Central memory CD4-positive, alpha-beta T cell (primary cell): ENCODE measurements at places on chromosomes 6 and 20.

- DNase-seq = no peak
Measured at GRCh38 chr20:36344517-36345132, 38.5 kb downstream of the DLGAP4 start.

DNA sequence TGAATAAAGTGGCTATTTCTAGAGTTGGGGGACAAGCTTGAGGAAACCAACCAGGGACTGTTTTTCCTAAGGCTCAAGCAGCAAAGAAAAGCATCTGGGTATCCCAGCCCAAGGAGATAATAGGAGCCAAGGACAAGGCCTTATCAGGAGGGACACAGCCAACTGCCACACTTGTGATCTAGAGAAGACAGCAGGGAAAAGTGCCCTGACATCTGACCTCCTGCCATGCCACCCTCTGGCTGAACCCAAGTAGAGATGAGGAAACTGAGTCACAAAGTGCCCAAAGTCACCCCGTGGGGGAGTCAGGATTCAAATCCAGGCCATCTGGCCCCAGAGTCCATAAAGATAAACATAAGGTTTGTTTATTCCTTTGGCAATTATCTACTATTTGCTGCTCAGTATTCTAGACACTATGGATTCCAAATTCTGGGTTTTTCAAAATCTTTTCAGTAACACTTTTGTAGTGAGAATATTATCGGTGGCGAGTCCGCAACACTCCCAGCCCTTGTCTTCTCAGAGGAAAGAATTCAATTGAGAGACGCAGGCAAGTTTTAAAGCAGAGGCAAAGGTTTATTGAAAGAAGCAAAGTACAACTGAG, 3.5 kb upstream of the LBP start:
- no peak for DNase-seq

- no peak for DNase-seq
Measured at GRCh38 chr6:46080111-46080510, 49.7 kb upstream of the ENPP4 start.

DNA sequence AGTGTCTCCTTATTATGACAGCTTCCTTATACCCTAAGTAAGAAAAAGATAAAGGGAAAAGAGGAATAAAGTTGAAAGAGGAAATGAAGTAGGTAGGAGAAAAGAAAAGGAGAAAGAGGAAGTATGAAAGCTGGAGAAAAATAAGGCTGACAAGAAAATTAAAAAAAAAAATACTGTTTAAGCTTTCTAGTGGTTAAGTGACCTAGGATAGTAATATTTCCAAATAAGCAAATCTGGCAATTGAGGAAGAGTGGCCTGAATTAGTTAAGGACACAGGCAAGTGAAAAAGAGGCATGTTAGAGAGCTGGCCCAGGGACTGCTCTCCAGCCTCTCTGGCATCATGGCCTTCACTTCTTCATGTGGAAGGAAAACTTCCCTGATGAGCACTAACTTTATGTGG, 76.5 kb upstream of the ADGRF1 start:
- no peak for DNase-seq

DNA sequence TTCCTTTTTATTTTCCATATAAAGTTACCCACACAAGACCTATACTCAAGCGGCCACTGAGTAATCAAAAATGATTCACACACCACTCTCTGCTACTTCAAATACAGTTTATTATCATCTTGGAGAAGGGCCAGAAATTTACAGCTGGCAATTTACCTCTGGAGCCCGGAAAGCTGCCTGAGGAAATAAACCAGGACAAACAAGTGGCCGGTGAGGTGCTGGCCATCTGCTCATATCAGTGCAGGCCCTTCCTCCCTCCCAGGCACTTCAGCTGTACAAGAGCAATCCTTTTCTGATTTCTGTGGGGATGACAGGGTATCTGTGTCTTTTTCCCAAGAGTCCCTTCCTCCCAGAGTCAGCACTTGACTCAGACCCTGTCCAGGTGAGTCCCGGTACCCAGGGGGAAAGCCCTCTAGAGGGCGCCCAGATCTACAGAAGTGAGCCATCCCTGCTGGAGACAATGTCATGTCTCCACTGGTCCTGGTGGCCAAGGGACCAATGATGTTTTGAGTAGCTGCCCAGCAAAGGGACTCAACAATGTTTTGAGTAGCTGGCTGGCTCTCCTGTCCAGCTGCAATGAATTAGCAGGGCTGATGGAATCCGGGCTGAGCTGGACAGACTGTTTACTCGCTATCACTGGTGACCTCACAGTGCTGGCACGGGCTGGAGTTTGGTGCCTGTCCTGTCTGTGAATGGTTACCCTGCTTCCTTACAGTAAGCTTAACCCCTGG, 23.6 kb downstream of the LRP11 start:
- peak; percentile 9 for DNase-seq

DNA sequence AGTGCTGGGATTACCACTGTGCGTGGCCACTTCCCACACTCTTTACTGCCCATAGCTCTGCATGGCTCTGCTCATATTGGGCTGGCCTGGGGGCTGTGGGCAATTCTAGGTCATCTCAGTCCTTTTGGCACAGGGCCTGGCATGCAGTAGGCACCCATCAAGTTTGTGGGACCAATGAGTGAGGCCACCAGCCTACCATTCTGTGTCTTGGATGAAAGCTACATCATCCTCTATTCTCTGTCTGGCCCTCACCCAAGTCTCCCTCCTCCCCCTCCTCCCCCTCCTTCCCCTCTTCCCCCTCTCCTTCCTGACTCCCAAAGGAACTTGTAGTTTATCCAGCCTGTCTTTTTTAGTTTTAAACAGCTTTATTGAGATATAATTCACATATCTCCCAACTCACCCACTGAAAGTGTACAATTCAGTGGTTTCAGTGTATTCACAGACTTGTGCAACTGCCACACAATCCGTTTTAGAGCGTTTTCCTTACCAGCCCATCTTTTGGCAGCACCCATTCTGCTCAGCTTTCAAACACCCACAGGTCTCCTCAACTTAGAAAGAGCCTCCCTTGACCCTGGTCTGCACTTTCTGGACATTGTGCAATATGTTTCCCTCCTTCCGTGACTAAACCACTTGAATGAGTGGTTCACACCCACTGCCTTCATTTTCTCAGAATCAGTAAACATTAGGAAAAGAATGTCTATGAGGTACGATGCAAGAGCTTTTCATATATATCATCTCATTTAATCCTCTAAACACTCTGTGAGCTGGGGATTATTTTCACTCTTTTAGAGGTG, 21.5 kb upstream of the MRPS18A start:
- DNase-seq = no peak

DNA sequence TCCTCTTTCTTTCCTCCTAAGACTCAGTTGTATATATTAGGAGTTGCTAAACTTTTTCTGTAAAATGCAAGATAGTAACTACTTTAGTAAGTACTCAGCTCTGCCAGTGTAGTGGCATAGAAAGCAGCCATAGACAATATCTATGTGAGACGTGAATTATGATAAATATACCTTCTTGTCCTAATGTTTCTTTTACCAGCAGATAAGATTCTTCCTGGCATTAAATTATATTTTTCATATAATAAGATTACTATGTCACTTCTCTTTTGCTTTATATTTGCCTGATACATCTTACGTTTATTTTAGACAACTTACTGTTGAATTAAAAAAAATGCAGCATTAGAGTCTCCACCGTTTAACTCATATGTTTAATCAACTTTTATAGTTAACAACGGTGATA, 51.7 kb downstream of the HDGFL1 start:
- DNase-seq = no peak

DNA sequence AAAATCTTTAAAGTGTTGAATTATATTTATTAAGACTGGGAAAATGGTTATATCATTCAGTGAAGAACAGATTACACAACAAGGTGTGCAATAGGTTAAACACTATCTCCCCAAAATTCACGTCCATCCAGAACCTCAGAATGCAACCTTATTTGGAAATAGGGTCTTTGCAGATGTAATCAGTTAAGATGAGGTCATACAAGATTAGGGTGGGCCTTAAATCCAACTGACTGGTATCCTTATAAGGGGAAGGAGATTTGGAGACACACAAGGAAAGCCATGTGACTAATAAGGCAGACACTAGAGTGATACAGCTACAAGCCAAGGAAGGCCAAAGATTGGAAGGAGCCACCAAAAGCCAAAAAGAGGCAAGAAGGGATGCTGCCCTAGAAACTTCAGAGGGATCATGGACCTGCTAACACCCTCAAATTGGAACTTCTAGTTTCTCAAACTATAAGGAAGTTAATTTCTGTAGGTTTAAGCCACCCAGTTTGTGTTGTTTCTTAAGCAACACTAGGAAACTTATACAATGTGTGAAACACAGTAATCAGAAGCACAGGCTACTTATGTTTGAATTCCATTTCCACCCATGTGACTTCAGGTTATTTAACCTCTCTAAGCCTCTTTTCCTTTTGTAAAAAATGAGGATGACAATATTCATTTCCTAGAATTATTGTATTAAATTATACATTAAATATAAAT, 16.9 kb downstream of the ILRUN start:
- no peak for DNase-seq

GRCh38 chr20:33267701-33268100, 15.3 kb upstream of the BPIFB1 start:
- DNase-seq = no peak

GRCh38 chr6:31396422-31397152, 6.8 kb upstream of the MICA start:
- peak; percentile 78 for DNase-seq

DNA sequence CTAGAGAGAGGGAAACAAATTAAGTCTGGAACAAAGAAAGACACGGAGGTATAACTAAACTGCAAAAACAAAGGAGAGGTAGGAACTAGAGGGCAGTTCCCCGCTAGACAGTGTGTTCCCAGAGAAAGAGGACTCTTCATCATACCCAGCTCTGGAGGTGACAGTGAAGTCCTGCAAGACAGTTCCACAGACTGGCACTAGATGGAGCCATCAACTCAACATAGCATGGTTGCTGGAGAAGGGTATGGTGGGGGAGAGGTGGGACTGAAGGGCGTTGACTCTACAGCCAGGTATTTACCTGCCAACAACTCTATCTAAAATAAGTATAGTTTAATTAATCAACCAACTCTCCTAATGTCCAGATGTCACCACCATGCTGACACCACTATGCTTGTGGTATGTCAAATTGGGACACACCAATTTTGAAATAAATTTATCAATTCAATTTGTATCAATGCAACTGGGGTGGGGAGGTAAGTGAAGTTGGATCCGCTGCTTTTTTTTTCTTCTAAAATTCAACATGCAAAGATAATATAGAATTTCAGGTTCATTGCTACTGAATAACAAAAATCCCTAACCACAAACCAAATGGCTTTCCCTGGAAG, 9.7 kb downstream of the BACH2 start:
- peak; percentile 18 for DNase-seq

- DNase-seq = no peak
Measured at GRCh38 chr6:38212579-38212978, 393.1 kb downstream of the ZFAND3 start.

GRCh38 chr20:5279661-5280060, 37.1 kb downstream of the PROKR2 start:
- DNase-seq = no peak

DNA sequence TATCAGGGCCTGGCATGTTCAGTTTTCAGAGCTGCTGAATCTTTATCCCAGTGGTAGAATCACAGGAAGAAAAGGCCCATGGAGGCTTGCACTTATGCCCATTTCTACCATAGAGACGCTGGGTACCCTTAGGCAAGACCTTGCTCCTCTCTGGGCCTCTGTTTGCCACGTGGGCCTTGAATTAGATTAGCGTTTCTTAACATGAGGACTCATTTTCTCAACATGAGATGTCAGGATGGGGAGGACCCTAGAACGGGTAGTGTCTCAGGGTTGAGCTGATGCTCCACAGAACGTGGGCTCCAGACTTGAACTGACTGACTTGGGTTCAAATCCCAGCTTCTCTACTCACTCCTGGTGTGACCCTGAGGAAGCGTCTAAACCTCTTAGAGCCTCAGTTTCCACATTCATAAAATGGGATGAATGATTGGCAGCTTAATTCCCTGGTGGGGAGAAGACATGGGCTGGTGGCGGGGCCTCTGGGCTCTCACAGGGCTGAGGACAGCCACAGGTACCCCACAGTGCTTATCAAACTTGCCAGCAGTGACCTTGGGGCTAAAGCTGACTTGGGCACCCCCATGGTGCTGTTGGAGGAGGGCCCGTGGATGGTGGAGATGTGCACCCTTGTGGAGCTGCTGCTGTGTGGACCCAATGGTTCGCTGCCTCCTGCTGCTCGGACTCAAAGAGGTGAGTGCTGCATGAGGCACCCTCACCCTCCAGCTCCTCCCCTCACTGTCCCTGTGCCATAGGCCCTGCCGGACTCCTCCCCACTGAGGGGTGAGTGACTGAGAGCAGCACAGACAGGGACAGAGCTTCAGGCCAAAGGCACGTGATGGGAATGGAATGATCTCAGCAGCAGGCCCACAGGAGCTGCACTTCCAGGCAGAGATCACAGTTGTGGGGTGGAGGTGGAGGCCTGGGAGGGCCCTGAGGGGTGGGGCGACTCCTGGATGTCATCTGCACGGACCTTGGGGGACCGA, 28.2 kb downstream of the SUN5 start:
- DNase-seq = no peak

GRCh38 chr20:5181492-5181891, 54.7 kb downstream of the CDS2 start:
- DNase-seq = no peak

DNA sequence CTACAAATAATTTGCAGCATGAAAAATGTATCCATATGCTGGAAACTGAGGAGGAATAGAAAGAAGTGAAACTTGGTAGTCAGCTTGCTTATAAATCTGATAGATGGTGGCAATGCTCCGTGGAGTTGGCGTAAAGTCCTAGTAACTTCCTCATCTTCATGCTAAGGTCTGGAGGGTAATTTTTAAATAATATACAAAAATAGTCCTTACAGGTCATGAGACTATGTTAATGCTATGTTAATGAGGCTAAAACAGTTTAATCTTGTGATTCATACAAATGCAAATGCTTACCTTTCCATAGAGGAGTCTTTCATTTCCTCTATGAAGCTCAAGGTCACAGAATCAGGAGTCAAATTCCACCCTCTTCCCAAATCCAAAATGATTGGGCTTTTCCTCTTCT, 9.4 kb upstream of the CRIP3 start:
- DNase-seq = no peak

- DNase-seq = no peak
Measured at GRCh38 chr6:164897523-164898235, 411.7 kb downstream of the C6orf118 start.

DNA sequence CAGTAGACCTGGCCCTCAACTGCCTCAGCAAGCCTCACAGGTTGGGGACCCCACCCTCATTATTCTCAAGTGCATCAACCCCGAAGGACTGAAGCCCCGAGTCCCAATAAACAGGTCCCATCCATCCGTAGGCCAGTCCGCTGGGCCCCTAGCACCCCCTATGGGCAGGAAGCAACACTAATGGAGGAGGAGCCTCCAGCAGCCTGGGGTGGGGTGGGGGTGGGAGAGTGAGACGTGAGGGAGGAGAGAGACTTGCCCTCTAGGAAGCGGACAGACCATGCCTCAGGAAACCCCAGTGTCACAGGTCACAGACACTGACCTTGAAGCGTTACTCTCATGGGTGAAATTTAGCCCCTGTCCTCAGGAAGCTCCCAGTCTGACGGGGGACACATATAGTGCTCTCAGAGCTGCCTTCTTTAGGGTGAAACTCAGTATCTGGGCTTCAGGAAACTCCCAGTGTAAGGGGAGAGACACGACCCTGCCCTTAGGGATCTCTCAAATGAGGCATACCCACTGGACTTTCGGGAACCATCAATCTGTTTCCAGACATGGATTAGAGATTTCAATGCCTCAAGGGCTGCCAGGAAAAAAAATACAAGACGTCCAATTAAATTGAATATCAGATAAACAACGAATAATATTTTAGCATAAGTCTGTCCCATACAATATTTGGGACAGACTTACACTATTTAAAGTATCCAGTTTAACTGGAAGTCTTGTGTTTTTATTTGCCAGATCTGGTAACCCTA, 125.8 kb downstream of the MRPL14 start:
- no peak for DNase-seq

- DNase-seq = no peak
Measured at GRCh38 chr6:108432792-108433191, 127.9 kb upstream of the FOXO3 start.
